ENCODE measurements at places on chromosomes 7 and 10.

GRCh38 chr10:75672111-75672671, 240.8 kb downstream of the LRMDA start:
- no peak for DNase-seq

- DNase-seq: no peak
Measured at GRCh38 chr7:29314148-29314547, 119.6 kb downstream of the CHN2 start.

- no peak for DNase-seq
Measured at GRCh38 chr7:143362131-143363015, at the start of gene FAM131B. FAM131B (minus strand) TSS chr7:143362713; CDS start chr7:143362603, 110 bp downstream.

DNA sequence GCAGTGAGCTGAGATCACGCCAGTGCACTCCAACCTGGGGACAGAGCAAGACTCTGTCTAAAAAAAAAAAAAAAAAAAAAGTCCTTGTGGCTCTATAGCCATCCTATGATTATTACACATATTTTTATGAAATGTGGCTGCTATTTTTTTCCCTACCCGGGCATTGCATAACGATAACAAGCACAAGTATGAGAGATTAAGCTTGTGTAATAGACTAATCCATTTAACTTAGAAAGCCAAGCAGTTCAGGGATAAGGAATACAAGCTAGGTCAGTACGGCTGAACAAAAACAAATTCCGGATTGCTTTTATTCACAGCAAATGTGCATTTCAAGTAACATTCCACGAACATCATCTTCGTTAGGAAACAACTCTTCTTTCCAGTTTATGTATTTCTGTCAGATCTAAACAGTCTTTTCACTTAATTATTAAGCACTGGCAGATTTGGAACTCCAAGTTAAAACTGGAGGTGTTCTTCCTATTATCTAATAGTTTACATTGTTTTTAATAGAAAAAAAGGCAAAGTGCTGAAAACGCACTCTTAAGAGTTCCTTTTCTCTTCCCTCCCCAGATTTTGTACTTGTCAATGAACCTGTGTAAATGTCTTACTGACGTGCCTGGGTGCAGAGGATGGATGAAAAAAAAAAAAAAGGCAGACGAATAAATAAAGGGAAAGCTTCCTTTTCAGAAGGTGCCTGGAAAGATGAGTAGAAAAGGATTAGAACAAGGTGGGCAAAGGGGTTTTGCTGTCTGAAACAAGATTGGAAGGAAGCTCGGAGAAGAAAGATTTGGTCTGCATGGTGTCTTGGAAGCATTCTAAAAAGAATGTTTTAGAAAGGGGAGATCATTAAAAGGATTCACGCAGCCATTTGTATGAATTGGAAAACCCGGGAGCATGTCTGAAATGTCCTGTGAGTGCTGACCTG, 81.1 kb downstream of the PRTFDC1 start:
- DNase-seq: no peak

GRCh38 chr7:70040970-70041766, 442.9 kb downstream of the AUTS2 start:
- no peak for DNase-seq

DNA sequence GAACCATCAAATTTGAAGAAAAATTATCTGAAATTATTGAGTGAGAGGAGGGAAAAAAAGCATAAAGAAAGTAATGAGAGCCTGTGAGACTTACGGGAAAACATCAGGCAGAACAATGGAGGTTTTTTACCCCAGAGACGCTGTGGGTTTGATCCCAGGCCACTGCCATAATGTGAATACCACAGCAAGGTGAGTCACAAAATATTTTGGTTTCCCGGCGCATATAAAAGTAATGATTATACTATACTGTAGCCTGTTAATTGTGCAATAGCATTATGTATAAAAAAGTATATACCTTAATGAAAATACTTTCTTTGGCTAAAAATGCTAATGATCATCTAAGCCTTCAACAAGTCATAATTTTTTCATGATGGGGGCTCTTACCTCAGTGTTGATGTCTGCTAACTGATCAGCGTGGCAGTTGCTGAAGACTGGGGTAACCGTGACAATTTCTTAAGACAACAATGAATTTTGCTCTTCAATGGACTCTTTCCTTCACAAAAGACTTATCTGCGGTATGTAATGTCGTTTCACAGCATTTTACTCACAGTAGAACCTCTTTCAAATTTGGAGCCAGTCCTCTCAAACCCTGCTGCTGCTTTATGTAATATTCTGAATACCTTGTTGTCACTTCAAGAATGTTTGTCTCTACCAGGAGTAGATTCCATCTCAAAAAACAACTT, 97.0 kb upstream of the FAM20C start:
- no peak for DNase-seq

DNA sequence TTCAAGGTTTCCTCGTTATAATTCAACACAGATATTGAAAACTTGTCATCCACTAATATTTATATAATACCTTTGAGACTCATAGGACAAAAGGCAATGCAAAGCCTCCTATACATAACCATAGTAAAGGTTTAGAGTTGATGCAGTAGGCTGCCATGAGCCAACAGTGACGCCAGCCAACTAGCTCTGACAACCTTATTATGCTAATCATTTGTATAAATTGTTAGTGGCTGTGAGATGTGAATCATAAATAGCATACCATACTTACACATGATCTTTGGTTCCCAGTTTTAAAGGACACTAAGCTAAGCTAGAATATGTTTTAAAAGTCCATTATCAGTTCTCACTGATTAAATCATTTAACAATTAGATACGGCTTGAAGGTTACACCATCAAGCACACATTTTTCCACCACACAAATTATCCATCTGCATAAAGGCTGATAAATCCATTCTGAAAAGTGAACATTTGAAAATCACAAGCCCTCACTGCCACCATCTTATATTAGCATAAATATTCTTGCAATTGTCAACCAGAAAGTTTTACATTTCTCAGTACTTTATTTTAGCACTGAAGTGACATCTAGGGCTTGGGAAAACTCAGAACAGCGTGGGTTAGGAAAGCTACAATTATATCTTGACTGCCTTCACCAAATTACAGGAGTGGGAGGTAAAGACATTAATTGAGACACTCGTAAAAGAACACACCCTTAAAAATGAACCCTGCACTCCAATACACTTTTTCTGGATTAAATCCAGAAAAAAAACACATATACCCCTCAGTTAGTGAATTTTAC, 30.7 kb downstream of the COA1 start:
- no peak for DNase-seq

DNA sequence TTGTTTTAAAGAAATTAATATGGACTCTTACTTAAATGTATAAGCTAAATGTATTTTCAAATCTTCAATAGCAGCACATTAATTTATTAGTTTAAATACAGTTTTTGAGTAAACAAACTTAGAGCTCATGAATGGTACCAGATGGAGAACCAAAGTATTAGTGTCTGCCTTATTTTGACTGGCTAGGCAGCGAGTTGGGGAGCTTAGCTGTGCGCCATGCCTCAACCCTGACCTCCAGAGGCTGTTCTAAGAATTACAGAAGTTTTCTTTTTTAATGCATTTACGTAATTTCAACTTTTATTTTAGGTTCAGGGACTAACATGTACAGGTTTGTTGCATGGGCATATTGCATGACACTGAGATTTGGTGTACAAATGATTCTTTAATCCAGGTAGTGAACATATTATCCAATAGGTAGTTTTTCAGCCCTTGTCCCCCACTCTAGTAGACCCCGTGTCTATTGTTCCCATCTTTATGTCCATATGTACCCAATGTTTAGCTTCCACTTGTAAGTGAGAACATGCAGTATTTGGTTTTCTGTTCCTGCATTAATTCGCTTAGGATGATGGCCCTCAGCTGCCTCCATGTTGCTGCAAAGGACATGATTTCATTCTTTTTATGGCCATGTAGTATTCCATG, 166.8 kb downstream of the IQUB start:
- no peak for DNase-seq

Data from stimulated activated CD8-positive, alpha-beta memory T cell treated with anti-CD3 and anti-CD28 coated beads, Interleukin-7, amount 100 ng/mL, for 1 hour (primary cell).